ENCODE measurements at places on chromosomes 2 and 18.

DNA sequence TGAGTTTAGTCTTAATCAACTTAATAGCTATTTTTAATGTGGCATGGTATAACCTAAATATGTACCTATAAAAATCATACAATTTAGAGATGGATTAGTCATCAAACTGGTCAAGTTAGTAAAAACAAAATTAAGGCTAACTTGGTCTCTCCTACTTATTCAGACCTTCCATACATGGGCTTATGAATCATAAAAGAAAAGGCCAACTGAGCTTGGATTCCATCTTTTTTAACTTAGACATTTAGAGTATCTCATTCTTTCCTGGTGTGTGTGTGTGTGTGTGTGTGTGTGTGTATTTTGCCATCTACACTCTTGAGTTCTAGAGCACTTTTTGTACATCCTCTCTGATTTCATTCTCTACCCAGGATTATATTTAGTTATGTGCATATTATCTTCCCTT lies 637.5 kb downstream of the PLCL1 start:
- DNase-seq = no peak

GRCh38 chr2:176395273-176395854 lies 126.1 kb downstream of the MTX2 start:
- no peak for DNase-seq

DNA sequence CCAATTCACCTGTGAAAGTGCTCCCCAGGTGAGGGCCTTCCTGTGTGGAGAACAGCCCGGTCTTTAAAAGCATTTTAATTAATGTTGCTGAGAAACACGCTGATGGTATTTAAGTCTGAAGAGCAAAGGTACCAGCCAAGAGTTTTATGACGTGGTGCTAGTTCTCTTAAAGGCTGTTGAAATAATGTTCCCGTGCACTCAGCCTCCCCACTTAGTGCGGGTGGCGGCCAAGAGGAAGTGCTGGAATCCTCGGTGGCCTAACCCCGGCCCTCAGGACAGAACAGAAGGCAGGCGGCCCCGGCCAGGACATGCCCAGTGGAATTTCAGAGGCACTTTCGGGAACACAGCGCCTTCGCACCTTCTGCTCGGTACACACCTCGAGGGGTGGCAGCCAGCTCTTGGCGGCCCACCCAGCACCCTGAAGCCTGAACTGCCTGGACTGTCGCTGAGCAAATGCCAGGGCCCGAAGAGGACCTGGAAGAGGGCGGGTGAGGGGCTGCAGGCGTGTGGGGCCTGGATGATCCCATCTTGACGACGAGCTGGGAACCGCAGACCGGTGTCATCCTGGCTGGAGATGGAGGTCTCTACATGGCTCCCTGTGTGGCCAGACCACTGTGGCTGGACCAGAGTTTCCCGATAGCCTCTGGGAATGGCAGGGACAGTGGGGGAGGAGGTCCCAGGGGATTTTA lies 142.9 kb downstream of the ASB1 start:
- DNase-seq = no peak

DNA sequence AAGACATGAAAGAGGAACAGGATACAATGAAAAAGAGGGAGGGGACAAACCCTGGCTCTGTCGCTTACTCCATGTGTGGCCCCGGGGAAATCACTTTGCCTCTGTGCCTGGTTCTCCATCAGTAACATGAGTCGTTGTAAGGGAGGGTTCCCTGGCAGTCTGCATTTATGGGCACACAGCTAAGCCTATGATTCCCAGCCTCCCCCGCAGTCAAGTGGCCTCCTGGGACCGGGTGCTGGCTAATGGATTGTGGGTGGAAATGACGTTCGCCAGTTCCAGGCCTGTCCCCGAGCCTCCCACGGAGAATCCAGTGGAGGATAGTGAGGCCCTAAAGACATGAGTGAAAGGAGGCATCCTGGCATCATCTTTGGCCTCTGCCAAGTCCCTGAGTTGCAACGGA lies 42.7 kb downstream of the SFXN5 start:
- no peak for DNase-seq

GRCh38 chr2:36165132-36165531 lies 190.4 kb upstream of the CRIM1 start:
- no peak for DNase-seq

DNA sequence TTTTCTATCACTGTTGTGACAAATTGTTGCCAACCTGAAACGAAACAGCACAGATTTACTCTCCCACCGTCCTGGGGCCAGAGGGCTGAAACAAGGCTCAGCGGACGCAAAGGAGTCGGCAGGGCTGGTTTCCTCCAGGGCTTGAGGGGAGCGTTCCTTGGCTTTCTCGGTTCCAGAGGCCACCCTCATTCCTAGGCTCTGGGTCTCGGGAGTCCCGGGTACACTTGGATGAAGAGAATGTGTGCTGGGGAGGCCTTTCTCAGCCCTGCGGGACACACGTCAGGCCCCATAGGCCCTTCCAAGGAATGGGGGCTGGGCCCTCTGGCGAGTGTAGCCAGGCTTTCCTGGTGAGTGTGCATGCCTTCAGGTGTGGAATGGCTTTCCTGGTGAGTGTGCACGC lies 287.3 kb upstream of the HS6ST1 start:
- no peak for DNase-seq

DNA sequence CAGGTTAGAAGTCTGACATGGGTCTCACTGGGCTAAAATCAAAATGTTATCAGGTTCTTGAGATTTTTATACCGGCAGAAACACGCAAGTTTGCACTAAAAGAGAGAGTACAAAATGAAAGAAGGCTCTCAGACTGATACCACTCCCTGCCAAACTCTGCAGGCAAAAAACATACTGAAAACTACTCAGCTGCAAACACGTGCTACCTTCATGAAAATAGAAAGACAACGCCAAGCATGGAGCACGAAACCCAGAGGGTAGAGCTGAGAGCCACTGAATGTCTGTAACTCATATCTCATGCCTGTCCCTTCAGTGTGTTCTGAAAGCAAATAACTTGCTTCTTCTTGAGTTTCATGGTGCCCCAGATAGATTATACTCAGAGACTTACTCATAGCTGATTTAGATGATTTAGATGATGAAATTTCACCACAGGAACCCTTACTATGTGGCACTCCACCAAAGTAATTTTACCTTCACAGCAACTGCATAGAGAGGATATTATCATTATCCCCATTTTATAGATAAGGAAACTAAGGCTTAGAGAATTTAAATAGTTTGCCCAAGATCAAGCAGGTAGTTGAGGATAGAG lies 313.0 kb upstream of the SLC39A10 start:
- DNase-seq = no peak

DNA sequence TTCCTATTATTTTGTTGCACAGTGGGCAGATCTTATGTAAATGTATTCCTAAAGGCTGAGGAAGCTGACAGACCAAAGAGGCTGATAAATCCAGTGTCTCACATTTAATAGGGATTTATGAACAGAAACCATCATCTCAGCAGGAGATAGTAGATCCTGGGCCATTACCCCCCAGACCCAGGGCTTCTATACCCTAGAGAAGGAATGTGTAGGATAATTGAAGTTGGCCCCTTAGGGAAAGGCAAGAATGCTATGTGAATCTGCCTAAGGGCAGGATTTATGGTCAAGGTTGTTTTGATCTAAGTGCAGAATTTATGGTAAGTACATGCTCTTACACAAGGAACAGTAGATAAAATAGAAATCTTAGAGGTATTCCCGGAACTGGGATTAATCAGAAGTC lies 29.0 kb downstream of the RPL37A start:
- no peak for DNase-seq

DNA sequence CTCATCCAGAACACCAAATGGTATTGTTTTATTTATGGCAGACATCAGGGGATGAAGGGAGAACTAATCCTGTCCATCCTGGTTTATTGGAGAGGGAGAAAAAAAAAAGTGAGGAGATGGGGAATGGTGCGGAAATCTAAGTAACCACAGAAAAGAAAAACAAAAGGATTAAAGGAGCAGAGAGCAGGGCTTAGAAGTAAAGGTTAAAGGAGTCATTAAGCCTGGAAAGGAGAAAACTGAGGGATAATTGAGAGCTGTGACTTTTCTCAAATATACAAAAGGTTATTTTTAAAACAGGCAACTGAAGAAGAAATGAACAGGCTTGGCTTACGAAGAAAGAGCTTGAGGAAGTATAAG lies 127.2 kb upstream of the PPP1CB start:
- DNase-seq = no peak

GRCh38 chr18:64165906-64166305 lies 17.0 kb upstream of the LINC00305 start:
- no peak for DNase-seq

GRCh38 chr2:239152239-239152915 lies 248.4 kb downstream of the HDAC4 start:
- no peak for DNase-seq

DNA sequence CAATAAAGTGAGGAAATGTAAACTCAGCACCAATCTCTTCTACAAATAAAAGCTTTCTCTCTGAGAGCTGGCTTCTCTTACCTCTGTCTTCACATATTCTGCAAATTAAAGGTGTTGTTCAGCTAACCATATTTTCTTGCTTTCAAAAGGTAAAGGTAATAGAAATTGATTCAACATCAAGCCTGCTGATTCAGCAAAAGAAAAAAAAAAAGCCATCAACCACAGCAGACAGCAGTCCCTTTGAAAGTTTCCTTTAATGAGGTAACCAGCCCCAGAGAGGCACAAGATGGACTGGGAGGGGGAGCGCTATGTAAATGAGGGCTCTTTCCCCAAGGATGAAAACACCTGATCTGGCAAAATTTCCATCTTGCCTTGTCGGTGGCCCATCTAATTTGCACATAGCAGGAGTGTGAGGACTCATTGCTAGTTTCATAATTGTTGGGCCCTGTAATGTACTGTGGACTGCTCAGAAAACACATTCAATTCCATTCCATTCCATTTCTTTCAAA lies 154.9 kb upstream of the SOX11 start:
- DNase-seq = no peak

DNA sequence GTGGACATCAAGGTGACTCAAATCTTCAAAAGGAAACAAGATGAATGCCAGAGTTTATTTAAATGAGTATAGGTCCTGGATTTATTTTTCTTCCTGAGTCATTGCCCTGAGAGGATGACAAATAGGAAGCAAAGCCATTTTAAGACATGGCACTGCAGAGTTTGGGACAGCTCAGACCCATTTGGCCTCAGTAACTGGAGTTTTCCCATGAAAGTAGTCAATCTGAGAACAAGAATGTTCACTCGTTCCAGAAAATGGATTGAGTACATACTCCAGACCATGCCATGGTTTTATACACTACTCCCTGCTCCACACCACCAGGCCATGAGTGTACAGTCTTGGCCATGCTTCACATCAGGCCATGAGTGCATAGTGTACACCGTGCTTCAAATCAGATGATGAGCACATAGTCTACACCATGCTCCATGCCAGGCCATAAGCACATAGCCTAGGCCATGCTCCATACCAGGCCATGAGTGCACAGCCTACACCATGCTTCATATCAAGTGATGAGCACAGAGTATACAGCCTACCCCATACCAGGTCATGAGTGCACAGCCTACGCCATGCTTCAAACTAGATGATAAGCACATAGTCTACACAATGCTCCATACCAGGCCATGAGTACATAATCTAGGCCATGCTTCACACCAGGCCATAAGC lies 202.4 kb downstream of the FBXO15 start:
- no peak for DNase-seq

GRCh38 chr2:224004105-224004695 lies 34.9 kb downstream of the SERPINE2 start:
- DNase-seq = no peak

GRCh38 chr2:18428516-18428915 lies 131.9 kb downstream of the RDH14 start:
- no peak for DNase-seq

GRCh38 chr2:88852753-88853402 lies 161.4 kb downstream of the RPIA start:
- no peak for DNase-seq

DNA sequence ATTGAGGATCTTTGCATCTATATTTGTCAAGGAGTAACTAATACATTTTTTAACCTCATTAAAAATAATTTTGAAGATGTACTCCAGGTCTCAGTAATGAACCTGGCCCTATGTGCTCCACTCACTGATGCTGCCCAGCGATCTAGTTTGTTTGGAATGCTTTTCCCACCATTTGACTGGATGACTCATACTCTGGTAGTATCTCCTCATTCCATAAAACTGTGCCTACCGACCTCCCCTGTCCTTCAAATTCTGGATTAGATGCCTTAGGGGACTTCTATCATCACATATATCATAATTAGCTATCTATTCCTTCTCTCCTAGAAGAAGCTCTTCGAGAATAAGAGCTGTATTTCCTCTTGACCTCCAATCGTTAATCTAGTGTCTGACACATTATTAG lies 83.8 kb downstream of the FAM117B start:
- no peak for DNase-seq

DNA sequence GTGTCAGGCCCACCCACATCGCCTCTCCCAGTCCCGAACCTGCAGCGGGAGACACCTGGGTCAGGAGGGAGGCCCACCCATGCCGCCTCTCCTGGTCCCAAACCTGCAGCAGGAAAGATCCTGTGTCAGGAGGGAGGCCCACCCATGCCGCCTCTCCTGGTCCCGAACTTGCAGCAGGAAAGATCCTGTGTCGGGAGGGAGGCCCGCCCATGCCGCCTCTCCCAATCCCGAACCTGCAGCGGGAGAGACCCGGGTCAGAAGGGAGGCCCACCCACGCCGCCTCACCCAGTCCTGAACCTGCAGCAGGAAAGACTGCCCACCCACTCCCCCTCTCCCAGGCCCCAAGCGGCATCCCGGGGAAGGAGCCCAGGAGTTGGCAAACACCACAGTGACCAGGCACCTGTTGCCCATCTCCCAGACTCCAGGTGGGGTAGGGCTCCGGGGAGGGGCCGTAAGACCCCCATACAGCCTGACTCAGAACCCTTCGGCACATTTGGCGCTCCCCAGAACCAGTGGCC lies 7.8 kb downstream of the SLC66A2 start:
- DNase-seq = no peak

GRCh38 chr2:171711351-171711750 lies 24.1 kb downstream of the DYNC1I2 start:
- no peak for DNase-seq

GRCh38 chr18:7974200-7974874 lies 407.2 kb downstream of the PTPRM start:
- DNase-seq = no peak

- DNase-seq = no peak
These were observed 24.8 kb upstream of the RPE start for GRCh38 chr2:209977386-209978239.
